Foreskin fibroblast (primary cell): ENCODE measurements at places on chromosomes 3 and 15.

DNA sequence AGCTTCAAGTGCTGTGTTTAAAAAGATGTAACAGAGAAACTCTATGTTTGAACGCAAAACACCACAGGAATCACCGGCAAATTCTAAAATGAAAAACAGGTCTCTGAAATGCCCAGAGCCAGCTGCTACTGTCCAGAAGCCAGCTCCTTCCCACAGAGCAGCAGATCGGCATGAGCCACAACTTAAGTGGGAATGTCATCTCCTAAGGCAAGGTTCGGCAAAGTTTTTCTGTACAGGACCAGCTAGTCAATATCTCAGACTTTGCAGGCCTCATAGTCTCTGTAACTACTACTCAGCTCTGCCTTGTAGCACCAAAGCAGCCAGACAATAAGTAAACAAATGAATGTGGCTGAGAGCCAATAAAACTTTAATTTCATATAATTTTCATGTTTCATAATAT, 4.9 kb downstream of the PLOD2 start:
- DNase-seq: peak; percentile 64

DNA sequence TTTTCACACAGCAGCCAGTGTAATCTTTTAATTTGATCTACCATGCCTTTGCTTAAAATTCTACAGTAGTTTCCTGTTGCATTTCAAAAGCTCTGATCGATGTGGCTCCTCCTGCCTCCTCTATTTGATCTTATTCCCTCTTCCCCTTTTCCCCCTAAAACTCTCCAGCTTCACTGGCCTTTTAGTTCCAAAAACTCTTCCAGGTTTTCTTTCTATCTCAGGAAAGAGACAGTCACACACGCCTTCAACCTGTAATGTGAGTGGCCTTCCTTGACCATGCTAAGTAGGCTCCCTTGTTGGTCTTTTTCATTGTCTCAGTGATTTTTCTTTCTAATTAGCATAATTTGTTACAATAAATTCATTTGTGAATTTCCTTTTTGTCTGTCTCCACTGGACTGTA, 985 bp downstream of the TEX9 start:
- DNase-seq: no peak

GRCh38 chr3:64463981-64464380, 223.8 kb downstream of the ADAMTS9 start:
- no peak for DNase-seq

GRCh38 chr3:106172101-106172500, 303.3 kb upstream of the CBLB start:
- DNase-seq: no peak

- DNase-seq: no peak
Measured at GRCh38 chr15:71577071-71577470, 233.3 kb upstream of the NR2E3 start.

DNA sequence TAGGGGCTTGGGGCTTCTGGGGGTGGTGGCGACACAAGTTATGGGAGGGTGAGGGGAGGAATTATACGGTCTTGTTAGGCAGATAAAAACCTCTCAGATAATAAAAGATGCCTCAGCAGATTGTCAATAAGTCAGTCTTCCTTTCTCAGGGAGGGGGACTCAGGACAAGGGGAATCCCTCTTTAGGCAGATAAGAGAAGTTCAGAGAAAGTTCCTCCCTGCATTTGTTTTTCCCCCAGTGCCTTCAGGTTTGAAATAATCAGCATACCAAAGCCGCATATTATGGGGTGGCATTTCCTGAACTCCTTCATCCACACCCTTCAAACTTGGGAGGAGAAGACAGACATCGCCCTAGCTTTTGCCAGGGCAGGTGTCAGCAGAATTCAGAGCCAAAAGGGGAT, 8.5 kb downstream of the PPCDC start:
- DNase-seq: no peak

DNA sequence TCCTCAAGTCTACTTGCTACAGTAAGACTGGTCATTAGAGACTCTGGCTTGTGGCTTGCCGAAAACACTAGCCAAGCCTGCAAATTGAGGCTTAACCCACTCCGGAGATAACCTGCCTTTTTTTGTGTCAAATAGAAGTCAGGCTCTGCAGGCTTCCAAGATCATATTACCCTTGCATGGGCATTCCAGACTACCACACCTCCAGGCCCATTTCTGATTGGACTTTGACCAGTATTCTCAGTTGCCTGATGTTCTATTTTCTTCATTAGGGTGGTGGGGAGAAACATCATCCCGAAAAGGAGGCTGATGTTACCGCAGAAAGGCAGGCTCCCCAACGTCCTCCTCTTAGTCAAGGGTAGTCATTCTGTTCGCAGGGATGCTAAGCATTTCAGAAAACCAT, 68.1 kb upstream of the FOXP1 start:
- no peak for DNase-seq

DNA sequence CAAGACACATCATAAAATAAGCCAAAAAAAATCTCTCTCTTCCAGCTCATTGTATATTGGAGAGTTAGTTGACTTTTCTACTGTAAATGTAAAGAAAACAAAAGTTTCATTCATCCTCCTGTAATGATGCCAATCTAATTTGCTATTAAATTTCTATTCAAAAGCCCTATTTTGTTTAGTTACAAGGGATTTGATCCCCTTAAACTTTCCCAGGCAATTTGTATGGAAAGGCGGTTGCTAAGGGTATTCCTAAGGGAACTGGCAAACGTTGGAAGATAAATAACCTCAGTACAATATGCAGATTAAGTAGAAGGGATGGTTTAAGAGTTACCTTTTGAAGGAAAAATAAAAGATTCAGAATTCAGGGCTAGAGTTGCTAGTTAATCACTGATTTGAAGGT, 352.7 kb downstream of the TIGIT start:
- DNase-seq: no peak

DNA sequence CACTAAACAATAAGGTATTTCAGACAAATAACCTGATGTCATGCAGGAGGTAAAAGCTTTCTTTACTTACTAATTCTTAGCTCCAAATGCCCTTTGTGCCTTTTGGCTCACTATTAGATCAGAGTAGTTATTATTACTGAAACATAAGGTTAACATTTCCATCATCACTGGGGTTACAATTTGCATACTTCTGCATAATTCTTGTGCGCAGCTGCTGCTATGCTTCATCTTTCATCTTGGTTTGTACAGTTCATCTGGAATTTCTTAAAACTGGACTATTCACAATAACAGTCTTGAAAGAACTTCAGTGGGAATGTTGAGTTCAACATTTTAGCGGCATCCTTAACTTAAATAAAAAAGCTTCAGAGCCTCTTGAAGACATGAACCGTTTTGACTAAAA, 383.2 kb upstream of the ADAMTS9 start:
- no peak for DNase-seq

DNA sequence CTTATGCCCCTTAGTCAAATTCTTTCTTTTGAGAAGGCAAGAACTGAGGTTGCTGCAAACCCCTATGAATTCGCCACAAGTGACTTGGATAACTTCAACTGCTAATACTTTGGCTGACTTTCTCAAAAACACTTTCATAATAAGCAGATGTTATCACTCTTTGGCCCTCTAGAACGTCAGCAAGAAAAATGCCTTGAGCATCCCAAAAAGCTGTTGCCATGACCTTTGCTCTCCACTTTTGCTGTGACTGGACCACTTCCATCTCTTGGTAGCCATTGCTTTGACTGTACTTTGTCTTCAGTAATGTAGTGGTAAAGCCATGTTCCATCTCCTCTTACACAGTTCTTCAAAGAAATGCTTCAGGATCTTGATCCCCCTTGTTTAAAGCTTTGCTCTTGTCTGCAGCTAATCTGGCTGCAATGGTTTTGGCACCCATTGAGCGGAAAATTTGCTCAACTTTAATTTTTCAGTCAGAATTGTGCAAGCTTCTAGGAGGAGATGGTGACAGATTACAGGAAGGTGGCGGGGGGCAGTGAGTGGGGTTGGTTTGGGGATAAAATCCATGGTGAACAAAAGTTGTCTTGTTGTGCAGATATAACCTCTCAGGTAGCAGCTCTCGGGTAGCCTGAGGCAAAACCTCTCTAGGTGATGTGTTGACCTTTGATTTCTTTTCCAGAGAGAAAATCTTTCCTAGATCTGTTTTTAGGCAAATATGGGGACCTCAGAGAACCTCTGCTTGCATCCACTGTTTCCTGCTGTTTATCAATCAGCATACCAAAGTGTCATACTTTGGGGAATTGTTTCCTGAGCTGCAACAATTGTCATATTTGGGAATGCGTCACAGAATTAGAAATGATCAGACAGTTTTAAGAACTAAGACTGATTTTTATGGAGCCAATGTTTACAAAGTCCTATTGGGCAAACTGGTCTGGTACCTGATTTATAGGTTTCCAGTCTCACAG, 83.6 kb downstream of the CCR1 start:
- peak; percentile 63 for DNase-seq

DNA sequence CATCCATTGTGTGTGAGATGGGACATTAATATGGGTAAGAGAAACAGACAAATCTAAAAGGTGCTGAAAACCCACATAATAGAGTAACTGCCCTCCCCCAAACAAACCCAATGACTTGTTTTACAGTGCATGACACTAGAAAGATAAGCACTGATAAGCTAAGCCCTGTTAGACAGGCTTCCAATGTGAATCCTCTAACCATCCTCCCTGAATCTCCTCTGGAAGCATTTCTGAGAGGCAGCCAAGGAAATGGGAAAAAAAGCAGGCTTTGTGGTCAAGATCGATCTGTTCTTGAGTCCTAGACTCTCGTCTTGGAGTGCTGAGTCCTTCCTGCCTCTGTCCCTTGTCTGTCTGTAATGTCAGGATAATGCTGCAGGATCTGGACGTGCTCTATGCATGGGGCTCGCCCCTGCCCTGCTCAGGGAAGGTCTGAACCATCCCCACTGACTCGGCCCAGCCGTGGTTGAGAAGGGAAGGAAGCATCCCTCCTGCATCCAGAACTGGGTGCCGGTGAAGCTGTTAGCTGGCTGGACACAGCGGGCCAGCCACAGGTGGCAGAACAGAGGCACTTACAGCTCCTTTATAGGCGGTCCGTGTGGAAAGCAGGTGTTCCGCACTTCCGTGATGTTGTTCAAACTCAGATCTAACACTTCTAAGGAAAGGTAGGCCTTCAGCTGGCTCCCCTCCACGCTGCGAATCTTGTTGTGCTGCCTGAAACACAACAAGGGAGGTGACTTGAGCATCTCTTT, 84.1 kb downstream of the LRIG1 start:
- DNase-seq: no peak

DNA sequence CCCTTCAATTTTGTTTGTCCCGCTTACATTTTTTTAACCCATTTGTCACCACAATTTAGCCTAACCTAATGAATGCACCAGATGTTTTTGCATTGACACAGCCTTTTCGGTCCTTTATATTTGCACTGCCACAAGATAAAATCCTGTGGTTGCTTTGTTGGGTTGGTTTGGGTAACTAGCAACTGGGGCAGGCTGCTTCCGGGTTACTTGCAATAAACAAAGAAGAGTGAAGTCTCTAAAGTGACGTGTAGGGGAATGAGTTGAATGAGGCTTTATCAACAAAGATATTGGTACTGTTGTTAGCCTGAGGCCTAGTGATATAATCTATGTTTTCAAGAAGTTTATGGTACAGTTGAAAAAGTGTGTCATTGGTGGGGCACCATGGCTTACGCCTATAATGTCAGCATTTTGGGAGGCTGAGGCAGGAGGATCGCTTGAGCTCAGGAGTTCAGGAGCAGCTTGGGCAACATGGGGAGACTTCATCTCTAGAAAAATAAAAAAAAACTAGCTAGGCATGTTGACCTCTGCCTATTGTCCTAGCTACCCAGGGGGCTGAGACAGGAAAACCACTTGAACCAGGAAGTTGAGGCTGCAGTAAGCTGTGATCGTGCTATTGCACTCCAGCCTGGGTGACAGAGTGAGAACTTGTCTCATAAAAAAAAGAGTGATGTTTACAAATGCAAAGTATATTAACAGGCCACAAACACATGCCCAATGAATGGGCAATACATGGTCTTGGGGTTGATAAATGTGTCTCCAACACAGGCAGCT, 121.8 kb downstream of the OXSM start:
- DNase-seq: no peak

DNA sequence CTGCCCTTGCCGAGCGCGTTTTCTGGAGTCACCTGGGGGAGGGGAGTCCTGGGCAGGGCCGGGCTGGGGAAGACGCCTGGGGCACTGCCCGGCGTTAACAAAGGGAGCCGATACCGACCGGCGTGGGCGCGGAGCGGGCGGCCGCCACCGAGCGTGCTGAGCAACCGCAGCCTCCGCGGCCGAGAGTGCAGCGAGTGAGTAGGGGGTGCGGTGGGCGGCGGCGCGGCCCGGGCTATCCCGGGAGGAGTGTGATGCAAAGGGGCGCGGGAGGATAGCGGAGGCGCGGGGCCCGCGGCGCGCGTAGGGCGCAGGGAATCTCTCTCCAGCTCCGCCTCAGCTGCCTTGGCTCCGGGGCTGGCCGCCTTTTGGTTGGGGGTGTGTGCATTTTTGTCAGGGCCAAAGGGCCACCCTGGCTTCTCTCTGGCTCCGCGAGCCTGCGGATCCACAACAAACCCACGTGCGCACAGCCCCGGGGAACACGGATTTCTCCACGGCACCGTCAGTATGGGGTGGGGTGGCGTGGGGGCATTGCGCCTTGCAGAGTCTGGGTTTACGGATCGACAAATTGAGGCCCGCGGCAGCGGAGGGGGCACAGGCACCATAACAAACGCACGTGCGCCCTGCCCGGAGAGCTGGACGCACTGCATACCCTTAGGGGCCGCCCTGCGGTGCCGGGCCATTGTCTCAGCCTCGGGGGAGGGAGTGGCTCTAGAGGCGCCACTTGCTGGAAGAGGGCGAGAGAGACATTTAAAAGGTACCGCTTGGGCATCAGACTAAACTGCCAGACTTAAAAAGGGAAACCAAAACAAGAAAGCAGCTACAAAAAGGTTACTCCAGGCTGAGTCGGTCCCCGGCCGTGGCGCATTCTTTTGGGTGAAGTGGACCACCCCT, 560 bp downstream of the ST6GAL1 start:
- peak; percentile 78 for DNase-seq

DNA sequence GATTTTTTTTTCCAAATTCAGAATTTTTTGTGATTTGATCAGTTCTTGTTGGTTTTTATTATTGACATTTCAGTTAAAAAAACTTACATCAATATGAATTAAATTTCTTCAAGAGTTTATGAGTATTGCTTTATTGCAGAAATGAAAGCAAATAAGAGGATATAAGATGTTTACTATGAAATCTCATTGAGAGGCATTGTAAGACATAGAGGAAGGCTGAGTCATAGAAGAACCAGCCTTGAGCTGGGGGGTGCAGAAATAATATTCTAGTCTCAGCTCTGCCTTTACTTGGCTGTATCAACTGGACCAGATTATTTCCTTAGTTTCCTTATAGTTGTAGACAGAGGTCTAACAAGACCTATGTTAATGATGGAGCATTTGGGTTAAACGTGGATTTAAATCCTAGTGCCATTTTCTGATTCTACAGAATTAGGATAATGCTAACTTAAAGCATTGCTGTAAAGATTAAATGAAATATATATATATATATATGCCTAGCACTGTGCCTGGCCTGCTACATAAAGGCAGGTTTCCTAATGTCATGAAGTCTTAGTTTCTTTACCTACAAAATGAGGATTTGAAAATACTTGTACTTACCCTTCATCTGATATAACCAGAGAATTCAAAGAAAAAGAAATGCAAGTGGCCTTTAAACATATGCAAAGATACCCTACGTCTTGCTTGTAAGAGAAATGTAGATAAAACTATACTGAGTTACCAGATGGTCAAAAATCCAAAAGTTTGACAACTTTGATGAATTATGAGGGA, 7.3 kb downstream of the FAM98B start:
- DNase-seq: peak; percentile 45
